ENCODE measurements at places on chromosomes 3 and 15.

DNA sequence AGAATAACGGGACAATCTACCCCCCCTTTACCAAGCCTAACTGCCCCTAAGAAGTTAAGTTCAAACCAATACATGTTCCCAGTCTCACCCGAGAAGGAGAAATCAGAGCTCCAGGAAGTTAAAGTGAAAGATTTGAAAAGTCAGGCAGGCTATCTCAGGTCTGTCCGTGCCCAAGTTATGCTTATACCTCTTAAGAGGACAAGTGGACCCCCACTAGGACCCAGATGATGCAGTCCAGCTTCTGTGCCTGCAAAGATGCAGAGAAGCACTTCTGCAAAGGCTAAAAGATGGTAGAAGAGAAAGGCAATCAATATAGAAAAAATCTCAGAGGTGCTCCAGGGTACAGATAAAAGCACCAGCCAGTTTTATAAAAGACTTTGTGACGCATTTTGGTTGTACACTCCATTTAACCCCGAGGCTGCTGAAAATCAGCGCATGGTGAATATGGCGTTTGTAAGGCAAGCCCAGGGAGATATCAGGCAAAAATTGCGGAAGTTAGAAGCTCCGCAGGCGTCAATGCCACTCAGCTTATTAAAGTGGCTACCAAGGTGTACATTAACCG lies 9.8 kb upstream of the SLC9C1 start:
- DNase-seq = peak; percentile 13

DNA sequence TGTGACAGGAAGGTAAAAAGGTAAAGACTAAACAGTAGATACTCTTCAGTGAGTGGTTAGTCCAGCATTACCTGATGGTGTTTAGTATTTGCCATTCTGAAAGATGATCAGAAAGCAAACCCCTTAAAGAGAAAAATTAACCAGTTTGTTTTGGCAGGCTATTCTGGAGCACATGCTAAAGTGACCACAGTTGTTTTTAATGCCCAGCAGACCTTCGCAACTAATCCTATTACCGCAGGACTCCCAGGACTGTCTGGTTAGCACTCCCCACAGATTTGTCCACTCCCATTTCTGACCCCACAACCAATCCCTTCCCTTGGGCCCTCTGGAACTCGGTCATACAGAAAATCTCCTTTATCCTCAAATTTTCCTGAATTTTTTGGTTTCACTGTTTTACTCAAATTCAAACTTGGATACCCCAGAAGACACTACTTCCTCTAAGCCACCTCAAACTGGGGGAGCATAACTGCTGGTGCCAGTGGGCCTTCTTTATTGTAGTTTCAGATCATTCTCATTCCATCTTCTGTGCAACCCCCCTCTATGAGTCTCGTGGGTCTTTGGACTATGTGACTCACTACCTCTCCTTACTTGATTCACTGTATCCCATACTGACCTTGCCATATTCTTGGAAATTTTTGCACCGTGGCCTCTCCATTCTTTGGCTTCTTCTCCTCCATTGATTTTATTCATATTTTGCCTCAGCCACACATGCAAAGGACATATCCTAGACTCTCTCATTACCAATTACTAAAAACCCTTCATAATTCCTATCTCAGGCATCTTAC lies 104.4 kb downstream of the RBMS3 start:
- DNase-seq = peak; percentile 42

DNA sequence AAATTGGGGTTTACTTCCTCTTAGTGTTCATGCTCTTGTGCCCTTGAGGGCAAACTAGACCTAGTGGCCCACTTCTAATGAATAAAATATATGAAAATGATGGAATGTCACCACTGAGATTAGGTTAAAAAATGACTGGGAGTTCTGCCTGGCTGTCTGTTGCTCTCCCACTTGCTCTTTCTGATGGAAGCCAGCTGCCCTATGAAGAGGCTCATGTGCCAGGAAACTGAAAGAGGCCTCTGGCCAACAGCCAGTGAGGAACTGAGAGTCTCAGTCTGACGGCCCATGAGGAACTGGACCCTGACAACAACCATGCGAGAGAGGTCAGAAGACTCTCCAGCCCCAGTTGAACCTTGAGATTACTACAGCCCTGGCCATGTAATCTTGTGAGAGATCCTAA lies 107.1 kb upstream of the FHIT start:
- DNase-seq = peak; percentile 8

DNA sequence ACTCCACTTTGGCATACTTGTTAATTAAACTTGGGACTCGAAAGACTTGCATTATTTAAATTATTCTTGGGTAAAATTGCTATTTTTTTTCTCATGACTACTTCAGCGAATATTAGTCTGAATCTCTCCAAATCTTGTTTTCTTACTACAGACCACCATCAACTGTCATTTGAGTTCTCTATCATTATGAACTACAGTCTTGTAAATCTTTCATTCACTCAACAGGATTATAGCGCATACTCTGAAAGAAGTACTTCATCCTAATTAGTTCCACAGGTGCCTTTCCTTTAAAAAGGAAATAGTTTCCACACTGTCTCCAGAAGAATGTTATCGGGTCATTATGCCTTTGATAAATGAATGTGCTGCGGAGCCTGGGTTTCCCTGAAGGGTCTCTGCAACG lies 149.5 kb downstream of the NLGN1 start:
- no peak for DNase-seq

- no peak for DNase-seq
Measured at GRCh38 chr3:156350781-156351180, 204.1 kb downstream of the SSR3 start.

GRCh38 chr3:17823816-17824215 lies 81.4 kb upstream of the TBC1D5 start:
- peak; percentile 42 for DNase-seq

Data from fibroblast of villous mesenchyme (primary cell).